ENCODE measurements at places on chromosomes 6 and 20. TPM values are rescaled to one million over a fixed set of nuclear protein-coding genes. Genes with fewer than 3 reads are reported as not detected.

The SLC22A16 gene
- not detected for total RNA-seq

DNA sequence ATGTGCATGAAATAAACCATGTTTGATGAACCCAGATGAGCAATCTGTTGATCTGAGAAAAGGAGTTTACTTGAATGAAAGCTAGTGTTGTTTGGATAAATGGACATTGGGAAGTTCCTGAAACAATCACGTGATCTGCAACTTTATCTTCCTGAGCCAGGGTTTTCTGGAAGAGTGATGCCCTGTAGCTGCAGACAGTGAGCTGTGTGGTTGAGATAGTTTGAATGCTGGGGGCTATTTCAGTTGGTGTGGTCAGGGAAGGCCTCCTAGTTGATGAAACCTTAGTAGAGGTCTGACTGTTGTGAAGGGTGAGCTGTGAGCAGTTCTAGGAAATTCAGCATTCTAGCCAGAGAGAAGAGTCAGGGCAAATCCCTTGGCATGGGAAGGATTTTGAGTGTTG lies 643.7 kb downstream of the UTRN start:
- DNase-seq = no peak

GRCh38 chr6:157282284-157282683 lies 41.0 kb downstream of the TMEM242 start:
- no peak for DNase-seq

The ADGRF5 gene
- total RNA-seq = 10.1 TPM

Data from mucosa of gallbladder (tissue), 1 donor.